ENCODE measurements at places on chromosomes 5 and 9.

GRCh38 chr5:116395226-116395625, 179.4 kb downstream of the SEMA6A start:
- DNase-seq, result no peak

GRCh38 chr5:179265514-179266290, 79.6 kb downstream of the ADAMTS2 start:
- no peak for DNase-seq

DNA sequence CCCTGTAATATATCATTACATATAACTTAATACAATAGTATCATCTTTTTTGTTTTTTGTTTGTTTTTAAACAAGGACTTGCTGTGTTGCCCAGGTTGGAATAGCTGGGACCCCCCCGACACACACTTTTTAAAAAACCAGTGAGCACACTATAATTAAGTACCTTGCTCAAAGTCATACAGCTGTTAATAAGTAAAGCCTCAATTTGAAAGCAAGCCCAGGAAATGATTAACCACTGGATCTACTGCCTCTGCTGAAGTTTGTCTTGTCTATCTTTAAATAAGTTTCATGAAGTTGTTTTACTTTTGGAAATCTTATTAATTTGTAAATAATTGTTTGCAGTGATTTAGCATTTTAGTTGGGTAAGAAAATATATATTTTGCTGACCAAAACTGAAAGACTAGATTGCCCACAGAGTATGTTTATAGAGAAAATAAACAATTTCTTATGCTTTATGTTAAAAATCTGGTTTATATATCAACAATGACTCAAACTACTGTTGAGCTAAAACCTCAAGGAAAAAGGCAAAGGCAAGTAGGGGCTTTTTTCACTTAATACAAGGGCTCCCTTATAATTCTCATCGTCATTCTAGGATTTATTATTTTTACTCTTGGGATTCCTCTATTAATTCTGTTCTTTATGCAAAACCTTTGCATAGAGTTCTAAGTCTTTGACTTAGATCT, 5.8 kb upstream of the CARNMT1 start:
- no peak for DNase-seq

- no peak for DNase-seq
These were observed 35.7 kb upstream of the ALDH1B1 start for GRCh38 chr9:38356851-38357250.

DNA sequence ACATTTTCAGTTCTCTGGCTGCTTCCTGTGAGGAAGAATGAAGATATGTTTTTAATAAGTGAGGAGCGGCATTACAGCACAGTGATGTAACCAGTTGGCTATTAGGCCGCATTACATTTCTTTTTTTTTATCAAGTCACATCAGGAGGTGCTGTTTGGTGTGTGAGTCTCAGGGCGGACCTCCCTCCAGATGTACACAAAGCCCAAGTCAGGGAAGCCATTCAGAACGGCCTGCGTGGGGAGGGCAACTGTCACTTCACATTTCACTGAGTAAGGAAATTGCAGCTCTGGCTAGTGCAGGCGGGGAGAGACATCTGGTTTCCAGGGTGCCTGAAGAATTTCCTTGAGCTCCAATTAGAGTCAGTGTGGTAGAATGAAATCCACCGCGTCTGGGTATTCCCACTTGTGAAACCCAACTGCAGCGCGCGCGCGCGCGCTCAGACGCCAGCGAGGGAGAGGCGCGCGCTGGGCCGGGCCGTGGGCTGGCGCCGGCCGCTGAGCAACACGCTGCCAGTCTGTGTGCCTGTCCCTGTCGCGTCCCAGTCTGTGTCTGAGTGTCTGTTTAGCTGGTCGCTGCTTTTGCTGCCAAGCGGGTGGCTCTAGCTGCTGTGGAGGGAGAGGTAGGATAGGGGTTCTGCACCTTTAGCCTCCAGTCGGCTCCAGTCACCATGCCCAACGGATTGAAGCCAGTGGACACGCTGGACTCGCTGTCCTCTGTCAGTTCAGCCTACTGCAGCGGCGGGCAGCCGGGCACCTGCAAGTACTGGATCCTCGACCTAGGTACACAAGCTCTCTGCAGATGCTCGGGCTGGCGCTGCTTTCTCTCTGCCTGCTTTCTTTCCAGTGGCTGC, 140.8 kb upstream of the OTULINL start:
- DNase-seq, result no peak

DNA sequence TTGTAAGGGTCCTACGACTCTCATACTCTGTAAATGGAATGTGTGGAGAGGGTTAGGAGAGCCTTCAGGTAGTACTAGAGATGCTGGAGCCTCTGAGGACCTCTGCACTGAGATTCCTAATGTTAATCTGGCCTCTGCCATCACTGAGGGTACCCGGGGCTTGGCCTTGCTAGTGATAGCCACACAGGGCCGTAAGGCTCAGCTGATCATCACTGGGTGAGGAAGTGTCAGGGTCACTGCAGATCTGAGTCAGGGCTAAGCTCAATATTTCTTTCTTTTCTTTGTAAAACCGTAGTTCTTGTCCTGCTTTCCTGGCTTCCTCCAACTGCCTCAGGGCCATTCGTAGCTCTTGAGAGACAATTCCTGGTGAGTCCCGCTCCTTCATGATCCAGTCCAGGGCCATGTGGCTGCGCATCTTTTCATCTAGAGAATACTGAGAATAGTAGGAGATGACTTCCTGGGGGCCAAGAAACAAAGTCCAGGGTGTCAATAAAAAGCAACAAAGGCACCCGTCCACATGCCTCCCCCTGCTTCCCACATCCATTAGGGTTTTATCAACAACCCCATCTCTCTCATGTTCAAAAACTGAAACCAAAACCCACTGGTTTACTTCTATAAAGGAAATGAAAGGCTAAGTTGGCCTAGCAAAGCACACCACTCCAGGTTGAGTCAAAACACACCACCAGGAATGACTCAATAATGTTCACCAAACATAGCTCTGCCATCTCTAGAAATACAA, 47.7 kb downstream of the LIX1 start:
- no peak for DNase-seq

- DNase-seq, result no peak
These were observed 178.3 kb upstream of the ACOT12 start for GRCh38 chr5:81572201-81572600.

DNA sequence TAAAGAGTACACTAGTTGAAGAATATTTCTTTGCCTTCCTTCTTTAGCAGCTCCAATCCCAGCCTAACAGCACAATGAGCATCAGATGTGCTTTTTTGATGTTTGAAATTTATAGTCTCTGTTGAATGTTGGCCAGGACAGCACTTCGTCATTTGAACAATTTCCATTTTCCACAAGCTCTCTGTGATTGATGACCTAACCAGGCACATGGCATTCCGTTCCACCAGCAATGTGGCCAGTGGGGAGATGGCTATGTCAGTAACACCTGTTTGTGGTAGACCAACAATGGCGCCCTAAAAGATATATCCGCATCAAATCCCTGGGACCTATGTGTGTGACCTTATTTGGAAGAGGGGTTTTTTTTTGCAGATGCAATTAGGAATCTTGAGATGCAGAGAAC, 66.8 kb downstream of the PALM2AKAP2 start:
- no peak for DNase-seq

DNA sequence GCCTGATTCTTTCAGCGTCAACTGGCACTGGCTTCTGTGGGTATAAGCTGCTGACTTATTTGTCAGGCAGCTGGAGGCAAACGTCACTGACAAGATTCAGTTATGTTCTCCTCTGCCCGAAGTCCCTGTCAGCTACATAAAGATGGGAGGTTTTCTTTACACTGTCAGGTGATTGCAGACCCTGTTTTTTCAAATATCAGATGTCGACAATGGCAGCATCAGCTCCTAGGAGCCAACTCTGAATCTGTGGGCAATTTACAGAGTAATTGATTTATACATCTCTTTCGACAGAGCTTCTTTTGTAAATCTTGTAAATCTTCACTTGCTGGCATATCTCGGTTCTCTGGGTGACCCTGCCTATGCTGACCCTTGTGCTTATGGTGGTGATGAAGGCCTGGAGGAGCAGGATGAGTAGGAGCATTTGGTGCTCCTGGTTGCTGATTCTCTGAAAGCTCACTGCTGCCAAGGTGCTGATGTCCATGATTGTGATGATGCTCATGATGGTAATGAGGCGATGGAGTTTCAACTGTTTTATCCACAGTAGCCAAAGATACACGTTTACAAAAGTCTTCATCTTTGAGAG, 10.9 kb downstream of the SELENOP start:
- DNase-seq, result no peak

GRCh38 chr9:75169623-75170022, 81.3 kb downstream of the OSTF1 start:
- DNase-seq, result no peak

- DNase-seq, result no peak
These were observed 175.8 kb downstream of the ADAMTS6 start for GRCh38 chr5:65305913-65306312.

DNA sequence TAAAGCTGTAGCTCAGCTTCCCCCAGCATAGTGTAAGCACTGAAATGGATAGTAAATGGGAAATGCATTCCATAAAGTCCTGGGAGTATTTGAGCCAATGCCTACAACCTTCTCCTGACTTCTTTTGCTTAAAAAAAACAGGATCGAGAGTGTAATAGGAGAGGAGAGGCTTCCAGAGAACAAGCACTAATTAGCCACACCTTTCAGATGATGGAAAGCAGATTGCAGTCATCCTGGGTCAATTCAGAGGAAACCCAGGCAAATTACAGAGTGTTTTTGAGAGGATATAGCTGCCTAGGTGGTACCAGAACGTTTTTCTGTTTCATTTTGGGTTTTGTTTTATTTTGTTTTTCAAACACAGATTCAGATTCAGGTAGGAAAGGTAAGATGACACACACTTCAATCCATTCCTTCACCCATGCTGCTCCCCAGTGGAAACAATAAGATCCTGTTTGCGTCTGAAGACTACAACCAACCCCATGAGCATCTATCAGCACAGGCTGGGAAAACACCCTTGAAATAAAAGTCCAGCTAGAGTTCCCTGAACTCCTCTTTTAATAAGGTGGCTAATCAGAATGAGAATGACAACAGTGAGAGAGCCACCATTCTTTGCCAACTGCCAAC, 95.6 kb downstream of the RFK start:
- no peak for DNase-seq

GRCh38 chr5:74288448-74289108, 351.9 kb downstream of the ENC1 start:
- DNase-seq, result no peak

DNA sequence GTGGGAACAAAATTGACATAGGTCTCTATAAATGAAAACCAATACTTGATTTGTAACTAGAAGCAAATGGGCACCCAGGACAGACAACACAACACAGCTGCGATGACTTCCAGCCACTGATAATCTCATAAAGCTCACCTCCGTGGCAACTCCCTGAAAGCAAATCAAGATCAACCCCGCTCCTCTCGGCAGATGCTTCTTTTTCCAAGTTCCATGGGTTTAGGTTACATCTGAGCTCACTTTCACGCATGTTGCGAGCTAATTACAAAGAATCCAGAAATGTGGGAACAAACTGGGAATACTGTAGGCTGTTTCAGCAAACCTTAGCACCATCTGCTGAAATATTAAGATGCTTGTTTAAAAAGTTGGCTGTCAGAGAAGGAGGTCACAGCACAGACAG, 153.9 kb downstream of the ELAVL2 start:
- no peak for DNase-seq

DNA sequence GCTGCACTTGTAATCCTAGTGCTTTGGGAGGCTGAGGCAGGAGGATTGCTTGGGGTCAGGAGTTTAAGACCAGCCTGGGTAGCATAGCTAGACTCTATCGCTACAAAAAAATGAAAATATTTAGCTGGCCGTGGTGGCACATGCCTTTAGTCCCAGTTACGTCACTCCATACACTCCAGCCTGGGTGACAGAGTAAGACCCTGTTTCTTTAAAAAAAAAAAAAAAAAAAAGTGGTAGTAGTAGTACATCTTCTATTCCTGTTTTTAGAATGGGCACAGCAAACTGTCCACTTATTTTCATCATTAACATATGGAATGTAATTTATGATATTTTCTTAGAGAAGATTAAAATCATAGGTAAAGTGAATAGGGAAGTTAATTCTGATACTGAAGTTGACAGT, 48.2 kb downstream of the TRIO start:
- no peak for DNase-seq
